ENCODE measurements at places on chromosomes 13 and 19. TPM values are rescaled to one million over a fixed set of nuclear protein-coding genes. Genes with fewer than 3 reads are reported as not detected.

PGLYRP2 gene
- total RNA-seq: not detected

ATP1A3 gene
- 0.14 TPM for total RNA-seq

ZDHHC20 gene
- 80.7 TPM for total RNA-seq

ZNF93 gene
- 3.0 TPM for total RNA-seq

CD79A gene
- total RNA-seq: not detected

RPS28 gene
- 179 TPM for total RNA-seq

SLC44A2 gene
- 105 TPM for total RNA-seq

DZIP1 gene
- 26.0 TPM for total RNA-seq

DNA sequence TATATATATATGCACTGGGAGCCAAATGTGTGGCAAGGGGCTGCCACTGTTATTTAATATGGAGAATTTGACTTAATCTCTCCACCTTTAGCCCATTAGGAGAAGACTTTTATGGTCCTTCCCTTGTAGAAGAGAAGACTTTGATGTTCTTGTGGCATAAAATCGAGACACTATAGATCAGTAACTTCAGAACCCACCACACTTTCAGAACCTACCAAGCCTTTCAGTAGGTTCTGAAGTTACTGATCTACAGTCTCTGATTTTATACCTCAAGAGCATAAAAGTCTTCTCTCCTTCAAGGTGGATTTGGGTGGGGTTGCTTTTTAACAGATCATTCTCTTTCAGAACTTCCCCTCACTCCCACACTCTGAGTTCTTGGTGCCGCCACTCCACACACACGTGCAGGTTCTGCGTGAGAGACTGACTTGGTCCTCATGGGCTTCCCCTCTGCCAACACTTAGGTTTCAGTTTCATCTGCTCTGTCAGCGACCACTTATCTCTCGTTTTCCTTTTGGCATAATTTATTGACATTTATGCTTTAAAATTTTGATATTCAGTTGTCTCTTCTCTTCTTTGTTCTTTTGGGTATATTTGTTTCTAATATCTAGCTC lies 213.4 kb upstream of the PCDH17 start:
- DNase-seq: no peak

- no peak for DNase-seq
These were observed 723.9 kb downstream of the GPC5 start for GRCh38 chr13:92122186-92122853.

- no peak for DNase-seq
These were observed 35.5 kb downstream of the GAS6 start for GRCh38 chr13:113828282-113828825.

- DNase-seq: no peak
These were observed 24.1 kb downstream of the LHFPL6 start for GRCh38 chr13:39578821-39579291.

GRCh38 chr19:39410017-39410830 lies 2.2 kb upstream of the PLEKHG2 start:
- DNase-seq: no peak

GRCh38 chr19:8635422-8635821 lies 5.0 kb downstream of the NFILZ start:
- no peak for DNase-seq

GRCh38 chr13:41326661-41327060 lies 15.6 kb downstream of the NAA16 start:
- DNase-seq: no peak

DNA sequence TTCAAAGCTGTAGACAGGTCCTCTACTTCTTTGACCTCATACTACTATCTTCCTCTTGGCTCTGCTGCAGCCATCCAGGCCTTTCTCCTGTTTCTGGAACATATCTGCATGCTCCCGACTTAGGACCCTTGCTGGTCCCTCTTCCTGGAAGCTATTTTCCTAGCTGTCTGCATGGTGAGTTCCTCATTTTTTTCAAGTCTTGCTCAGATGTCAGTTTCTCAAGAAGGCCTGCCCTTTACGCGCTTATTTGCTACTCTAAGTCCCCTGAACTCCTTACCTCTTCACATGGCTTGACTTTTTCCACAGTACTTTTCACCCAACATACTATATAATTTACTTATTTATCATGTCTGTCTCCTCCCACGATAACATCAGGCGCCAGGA lies 31.4 kb downstream of the DNAJC3 start:
- no peak for DNase-seq

GRCh38 chr13:31538067-31539042 lies 201.0 kb upstream of the RXFP2 start:
- no peak for DNase-seq

- no peak for DNase-seq
These were observed 141 bp downstream of the TRPC4 start for GRCh38 chr13:37869506-37869755.

GRCh38 chr19:19068659-19069654 lies 5.2 kb downstream of the SLC25A42 start:
- DNase-seq: no peak

DNA sequence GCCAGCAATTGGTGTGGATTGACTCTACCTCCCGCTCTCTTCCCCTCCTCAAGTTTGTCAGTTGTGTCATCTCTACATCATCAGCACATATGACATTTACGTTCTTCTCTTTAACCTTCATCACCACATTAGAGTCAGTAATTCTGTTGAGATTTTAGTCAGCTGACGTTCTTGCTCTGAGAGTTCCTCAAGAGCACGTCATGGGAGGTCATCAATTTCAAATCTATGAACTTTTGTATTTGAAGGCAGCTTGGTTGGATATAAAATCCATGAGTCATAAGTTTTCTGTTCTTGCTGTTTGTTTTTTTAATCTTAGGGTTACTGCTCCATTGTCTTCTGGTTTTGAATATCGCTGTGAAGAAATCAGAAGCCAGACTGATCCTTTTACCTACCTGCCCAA lies 21.8 kb upstream of the ARGLU1 start:
- no peak for DNase-seq

DNA sequence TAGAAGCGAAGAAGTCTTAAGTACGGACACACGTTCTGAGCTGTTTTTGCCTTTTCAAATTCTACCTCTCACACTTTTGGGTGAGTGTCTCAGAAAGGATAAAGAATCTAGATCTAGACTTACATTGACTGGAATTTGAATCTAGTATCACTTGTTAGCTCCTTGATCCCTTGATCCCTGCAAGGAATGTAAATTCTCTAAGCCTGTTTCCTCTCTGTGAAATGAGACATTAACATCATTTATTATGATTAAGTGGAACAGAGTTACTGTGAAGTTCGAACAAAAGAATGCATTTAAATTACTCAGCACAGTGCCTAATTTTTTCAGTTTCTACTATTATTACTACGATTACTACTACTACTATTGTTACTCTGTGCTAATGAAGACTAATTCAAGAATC lies 86.6 kb upstream of the POSTN start:
- no peak for DNase-seq

- DNase-seq: no peak
These were observed 135.7 kb downstream of the DIAPH3 start for GRCh38 chr13:60028021-60028420.

- no peak for DNase-seq
These were observed 25.7 kb downstream of the CCNE1 start for GRCh38 chr19:29837448-29837981.
